ENCODE measurements at places on chromosomes 3 and 15.

DNA sequence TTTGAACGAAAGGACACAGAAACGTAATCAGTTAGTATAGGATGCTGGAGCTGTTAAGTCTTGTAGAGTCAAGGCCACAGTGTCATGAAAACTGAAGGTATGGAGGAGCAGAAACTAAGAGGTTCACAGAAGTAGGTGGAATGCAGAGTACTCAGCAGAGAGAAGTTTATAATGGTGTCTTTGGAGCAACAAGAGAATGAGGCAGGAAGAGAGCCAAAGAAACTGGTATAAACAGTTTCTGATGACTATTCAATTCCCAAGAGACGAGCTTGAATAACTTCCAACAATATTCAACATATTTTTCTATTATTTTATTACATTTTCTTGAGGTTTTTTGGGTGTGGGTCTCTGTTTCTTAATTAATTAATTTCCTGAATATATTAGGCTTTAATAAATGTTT, 29.6 kb downstream of the GALK2 start:
- DNase-seq: no peak

DNA sequence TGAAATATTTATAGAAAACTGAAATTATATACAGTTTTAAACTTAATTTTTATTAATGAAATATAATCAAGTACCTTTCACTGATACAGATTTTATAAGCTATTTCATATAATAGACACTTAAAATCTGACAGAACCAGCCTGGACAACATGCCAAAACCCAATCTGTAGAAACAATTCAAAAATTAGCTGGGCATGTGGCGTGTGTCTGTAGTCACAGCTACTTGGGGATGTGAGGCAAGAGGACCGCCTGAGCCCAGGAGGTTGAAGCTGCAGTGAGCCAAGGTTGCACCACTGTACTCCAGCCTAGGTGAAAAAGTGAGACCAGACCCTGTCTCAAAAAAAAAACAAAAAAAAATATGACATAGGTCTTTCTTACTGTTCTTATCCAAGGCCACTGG, 238.3 kb upstream of the MANF start:
- no peak for DNase-seq

- no peak for DNase-seq
These were observed 12.6 kb downstream of the CEP152 start for GRCh38 chr15:48798319-48798718.

DNA sequence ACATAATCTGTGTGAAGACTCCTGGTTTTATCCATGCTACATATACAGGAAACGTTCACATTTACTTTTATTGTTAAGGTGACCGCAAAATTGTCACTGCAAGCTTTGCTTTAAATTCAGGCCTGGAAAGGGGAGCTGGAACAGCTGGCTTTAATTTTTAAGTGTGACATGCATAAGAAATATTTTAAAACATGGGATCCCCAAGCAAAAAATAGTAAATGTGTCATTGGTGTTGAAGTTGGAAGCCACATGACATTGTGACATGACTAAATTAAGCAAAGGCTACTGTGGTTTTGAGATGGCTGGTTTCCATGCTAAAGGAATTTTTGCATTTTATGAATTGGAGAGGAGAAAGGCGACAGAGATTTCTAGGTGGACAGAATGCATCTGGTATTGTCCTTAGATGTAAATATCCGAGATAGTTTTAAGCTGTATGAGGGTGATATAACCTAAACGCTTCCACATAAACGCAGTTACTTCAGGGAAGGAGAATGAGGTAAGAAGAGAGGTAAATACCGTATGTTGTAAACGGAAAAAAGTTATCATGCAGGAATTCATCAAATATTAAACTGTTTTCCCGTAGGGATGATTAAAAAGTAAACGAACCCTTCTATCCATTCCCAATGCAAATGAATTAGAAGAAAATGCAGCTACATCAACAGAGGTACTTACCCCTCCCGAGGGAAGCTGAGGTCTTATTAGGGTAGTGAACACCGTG, 927 bp upstream of the FYTTD1 start:
- no peak for DNase-seq
